ENCODE measurements at places on chromosomes 5 and 9. TPM values are rescaled to one million over a fixed set of nuclear protein-coding genes. Genes with fewer than 3 reads are reported as not detected.

Gene RPL35
- 2,313 TPM for total RNA-seq

Gene SLC4A9
- 0.20 TPM for total RNA-seq

DNA sequence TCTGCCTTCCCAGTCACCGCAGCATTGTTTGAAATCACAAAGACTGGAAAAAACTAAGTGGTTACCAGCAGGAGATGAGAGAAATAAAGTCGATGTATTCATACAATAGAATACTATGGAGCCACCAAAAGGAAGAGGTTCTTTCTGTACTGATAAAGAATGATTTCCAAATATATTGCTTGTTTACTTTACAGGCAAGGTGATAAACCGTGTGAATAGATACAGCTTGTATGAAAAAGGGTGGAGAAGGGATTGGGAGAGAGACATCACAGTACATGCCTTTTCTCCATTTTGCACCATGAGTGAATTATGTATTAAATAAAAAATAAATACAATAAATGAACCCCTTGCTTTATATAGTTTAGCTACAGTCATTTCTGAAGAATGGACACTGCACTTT lies 91.7 kb downstream of the RFK start:
- H3K27ac ChIP-seq, result no peak overlapping the region
- no peaks in the 10 kb centered on the region for H3K4me1 ChIP-seq
- no peak overlapping the region for H3K4me3 ChIP-seq

- peaks cover 15% of the 10 kb centered on the region for H3K4me1 ChIP-seq
- no peaks in the 10 kb centered on the region for H3K36me3 ChIP-seq
- DNase-seq, result no peak
- H3K27me3 ChIP-seq, result no peaks in the 10 kb centered on the region
Measured at GRCh38 chr5:151697452-151697851, 10.7 kb upstream of the SPARC start.

Gene ATP10B
- total RNA-seq, result not detected

Data from PC-9 (cell line).